ENCODE measurements at places on chromosomes 6 and 20.

- DNase-seq = no peak
Observed at GRCh38 chr6:123564361-123564760, 72.4 kb downstream of the TRDN start.

- DNase-seq = no peak
Observed at GRCh38 chr6:168590406-168590805, 149.4 kb downstream of the SMOC2 start.

- DNase-seq = no peak
Observed at GRCh38 chr6:140271759-140272377, 897.4 kb upstream of the CITED2 start.

DNA sequence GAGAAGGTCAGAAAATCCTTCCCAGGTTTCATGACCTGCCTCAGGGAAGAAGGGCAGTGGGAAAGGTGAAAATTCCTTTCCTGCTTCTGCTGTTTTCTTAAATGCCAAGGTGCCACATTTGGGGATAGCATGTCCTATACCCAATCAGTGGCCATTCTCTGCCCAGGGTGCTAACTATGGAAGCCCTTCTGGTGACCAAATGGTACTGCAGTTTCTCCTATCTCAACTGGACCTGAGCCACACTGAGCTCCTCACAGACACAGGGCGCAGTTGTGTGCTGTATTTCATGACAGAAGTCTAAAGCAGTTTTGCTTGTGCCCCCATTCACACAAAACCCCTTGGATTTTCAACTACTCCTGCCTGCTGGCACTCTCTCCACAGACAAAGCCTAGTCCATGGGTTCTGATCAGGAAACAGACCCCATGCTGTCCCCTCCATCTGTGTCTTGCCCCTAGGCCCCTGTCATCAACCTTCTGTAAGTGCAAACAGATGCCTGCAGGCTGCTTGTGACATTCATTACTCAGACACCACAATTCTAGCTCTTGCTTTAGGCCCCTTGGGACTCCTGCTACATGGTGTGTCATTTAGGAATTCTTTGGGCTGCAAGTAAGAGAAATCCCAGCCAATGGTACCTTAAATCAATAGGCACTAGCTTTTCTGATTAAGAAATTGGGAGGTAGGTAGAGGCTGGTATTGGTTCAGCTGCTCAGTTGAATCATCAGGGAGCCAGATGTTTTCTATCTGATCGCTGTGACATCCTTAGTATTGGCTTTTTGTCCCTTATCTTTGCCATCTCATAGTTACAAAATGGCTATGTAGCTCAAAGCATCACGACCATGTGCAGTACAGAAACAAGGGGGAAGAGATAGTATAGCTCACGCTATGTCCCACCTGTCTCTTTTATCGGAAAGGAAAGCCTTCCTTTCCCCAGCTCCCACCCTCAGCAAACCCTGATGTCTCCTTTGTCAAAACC, 147.8 kb downstream of the CD83 start:
- no peak for DNase-seq

DNA sequence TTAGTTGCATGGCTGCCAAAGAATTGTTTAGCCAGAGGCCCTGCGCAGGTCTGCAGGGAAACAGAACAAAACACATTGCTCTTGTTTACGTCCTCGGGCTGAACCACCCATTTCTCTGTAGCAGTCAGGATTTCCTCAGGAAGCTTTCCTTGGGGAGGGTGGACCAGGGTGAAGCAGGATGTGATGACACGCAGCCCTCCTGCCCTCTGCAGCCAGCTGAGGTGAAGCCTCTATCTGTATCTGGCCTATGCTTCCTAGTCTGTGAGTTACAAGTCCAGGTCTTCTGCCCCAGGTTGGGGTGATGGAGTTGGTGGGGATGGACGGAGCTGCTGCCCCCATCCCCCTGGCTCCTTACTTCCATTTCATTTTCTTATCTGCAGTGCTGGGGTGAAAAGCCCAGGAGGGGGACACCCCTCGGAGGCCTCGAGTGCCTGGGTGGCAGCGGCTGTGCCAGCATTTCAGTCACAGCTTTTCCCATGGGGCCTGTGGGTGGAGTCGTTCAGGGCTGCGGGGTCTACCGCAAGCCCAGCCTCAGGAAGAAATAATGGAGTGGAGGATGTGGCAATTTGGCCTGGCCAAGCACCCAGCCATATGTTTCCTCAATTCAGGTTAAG, 24.9 kb downstream of the SASH1 start:
- no peak for DNase-seq

DNA sequence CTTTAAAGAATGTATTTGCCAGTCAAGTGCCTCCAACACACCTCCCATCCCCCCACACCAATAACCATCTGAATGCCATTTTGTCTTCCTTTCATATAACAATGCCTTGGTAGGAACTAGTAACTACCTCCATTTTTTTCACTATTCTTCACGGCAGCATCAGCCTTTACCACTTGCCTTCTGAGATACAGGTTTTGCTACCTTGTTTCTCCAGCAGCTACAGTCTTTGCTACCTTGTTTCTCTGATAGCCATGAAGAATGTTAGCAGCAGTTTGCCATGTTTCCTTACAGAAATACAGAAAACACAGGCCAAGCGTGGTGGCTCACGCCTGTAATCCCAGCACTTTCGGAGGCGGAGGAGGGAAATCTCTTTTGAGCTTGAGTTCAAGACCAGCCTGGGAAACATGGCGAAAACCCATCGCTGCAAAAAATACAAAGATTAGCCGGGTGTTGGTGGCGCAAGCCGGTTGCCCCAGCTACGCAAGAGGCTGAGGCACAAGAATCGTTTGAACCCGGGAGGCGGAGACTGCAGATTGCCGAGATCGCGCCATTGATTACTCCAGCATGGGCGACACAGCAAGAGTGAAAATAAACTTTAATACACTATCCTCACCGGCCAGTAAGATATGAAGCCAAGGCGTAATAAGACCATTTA, 100.9 kb downstream of the HFE start:
- DNase-seq = peak; percentile 79

DNA sequence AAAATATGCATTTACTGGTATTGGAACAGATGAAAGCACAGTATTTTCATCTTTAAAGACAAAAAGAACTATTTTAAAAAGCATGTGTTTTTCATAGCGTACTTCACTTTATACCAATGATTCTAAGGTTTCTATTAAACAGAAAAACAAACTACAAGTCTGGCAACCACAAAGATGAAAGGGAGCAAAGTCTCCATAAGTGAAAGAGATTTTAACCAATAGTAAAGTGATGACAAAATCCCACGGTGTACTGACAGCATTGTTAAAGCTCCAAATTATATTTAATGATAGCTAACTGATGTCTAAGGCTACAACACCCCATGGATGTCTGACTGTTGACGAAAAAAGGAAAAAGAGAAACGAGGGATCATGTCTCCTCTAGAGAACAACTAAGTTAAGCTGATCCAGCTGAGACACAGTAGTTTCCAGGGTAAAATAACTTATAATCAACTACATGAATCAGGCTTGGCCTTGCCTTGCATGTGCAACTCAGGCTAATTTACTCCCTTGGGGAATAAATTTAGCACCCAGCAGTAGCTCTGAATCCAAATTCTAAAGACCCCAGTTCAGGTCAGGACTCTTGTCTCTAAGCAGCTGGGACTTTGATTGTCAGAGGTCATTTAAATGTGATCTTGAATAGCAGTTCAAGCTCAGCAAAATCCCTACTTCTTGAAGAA, 56.0 kb upstream of the TAB2 start:
- no peak for DNase-seq

DNA sequence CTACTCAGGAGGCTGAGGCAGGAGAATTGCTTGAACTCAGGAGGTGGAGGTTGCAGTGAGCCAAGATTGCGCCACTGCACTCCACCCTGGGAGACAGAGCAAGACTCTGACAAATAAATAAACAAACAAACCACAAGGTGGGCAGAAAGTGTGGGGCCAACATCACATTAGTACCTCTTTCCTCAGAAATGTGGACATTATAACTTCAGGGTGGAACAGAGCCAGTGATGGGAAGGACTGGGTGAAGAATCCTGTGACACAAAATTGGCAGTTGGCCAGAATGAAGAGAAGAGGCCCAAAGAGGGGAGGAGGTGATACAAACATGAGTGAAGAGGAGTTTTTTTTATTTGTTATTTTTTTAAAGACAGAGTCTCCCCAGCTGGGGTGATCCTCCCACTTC, 50.6 kb downstream of the NUP153 start:
- no peak for DNase-seq

DNA sequence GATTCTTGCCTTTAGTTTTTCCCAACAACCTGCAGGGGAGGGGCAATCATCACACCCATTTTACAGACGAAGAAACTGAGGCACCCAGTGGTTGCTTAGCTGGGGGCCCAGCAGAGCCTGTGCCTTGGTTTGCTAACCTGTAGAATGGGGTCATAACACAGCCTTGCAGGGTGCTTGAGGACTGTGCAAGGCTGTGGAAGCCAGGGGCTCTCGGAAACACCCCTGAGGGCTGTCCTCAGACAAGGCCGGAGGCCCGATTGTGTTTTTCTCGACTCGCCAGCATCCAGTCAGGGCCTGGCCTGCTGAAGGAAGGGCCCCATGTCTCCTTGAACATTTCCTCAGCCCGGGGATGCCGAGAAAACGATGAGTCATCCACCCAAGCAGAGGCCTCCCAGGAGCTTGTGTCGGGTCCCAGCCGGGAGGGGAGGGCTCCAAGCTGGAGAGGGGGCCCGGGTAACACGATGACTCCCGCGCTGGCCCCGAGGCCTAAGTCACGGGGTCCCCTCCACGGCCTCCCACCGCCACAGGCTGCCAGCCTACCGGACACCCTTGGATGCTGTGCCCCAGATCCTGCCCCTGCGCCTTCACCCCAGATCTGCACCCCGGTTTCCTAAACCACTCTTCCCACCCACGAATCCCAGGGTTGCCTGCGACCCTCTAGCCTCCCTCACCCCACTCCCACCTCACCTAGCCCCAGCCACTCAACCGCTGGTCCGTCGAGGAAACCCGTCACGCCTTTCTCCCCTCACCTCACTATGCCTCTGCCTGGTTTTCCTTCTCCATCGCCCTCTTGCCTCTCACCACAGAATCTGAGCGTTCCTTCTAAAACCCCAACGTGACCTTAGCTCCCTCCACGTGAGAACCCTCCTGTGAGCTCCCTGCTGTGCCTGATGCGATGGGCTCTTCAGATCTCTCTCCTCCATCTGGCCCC, 10.6 kb downstream of the NOL4L start:
- DNase-seq = no peak

- DNase-seq = no peak
Observed at GRCh38 chr6:18371656-18372055, 15.5 kb upstream of the RNF144B start.

- DNase-seq = no peak
Observed at GRCh38 chr20:51666126-51666525, 102.1 kb downstream of the ATP9A start.

DNA sequence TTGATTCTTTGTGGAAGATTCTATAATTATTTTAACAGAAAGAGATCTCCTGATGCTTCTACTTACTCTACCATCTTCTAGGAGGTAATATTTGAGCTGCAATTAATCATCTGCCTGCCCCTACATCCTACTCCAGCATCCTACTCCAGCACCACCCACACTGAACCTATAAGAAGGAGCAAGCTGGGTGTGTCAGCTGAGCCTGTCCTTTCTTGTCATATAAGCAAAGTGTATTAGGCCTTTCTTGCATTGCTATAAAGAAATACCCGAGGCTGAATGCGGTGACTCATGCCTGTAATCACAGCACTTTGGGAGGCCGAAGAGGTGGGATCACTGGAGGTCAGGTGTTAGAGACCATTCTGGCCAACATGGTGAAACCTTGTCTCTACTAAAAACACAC, 84.2 kb upstream of the ARG1 start:
- no peak for DNase-seq

- DNase-seq = no peak
Observed at GRCh38 chr6:113763876-113764275, 93.3 kb upstream of the MARCKS start.

DNA sequence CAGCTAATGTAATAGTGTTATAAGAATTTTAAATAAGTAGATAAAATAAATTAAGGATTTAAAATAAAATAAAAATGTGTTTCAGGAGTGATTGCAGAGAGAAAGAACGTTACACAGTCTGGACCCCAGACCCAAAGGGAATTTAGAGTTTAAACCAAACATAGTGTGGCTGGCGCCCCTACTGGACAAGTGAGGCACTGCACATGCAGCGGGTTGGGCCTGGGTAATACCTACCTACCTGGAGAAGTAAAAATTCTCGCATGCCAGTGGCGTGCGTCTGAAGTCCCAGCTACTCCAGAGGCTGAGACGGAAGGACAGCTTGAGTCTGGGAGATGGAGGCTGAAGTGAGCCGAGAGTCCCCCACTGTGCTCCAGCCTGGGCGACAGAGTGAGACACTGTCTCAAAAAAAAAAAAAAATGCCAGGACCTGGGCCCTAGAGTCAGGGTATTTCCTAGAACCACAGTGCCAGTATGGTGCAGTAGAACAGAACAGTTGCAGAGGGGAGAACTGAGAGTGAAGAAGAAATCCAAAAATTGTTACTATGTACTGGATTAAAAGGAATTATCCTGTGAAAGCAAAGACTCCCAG, 71.4 kb upstream of the TCF21 start:
- DNase-seq = peak; percentile 65

DNA sequence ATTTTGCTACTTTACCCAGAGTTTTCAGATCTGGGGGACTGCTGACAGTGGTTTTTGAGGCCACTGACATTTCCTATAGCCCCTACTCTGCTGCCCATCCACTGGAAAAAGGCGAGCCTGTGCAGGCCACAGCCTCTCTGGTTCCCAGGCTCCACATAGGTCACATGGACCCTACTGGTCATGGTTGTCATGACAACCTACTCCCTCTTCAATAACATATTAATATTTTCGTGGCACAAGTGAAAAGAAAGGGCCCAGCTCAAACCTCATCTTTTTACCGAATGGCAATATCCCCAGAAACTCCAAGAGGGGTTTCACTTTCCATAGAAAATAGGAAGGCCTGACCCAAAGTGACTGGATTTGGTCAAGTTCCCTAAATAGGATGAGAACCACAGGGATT, 11.0 kb upstream of the FOXO3 start:
- no peak for DNase-seq

GRCh38 chr20:23228912-23229311, 121.7 kb upstream of the NXT1 start:
- no peak for DNase-seq

DNA sequence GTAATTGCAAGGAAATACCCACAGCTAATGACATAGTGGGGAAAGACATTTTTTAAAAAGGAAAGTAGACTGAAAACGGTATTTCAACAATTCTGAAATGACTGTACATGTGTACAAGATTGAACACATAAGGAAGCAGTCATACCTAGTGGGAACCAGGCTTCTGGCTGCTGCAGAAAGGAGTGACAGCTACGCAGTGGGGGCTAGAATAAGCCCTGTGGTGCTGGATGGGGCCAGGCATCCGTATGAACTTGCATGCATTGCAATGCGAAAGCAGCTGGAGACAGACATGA, 54.9 kb upstream of the GPR31 start:
- no peak for DNase-seq

GRCh38 chr6:56820060-56820459, 134.8 kb upstream of the BEND6 start:
- DNase-seq = no peak

- no peak for DNase-seq
Observed at GRCh38 chr6:135555550-135555949, 58.0 kb upstream of the AHI1 start.
